ENCODE measurements at places on chromosomes 5 and 9.

- no peak for DNase-seq
These were observed 174.2 kb downstream of the OXCT1 start for GRCh38 chr5:41695920-41696582.

DNA sequence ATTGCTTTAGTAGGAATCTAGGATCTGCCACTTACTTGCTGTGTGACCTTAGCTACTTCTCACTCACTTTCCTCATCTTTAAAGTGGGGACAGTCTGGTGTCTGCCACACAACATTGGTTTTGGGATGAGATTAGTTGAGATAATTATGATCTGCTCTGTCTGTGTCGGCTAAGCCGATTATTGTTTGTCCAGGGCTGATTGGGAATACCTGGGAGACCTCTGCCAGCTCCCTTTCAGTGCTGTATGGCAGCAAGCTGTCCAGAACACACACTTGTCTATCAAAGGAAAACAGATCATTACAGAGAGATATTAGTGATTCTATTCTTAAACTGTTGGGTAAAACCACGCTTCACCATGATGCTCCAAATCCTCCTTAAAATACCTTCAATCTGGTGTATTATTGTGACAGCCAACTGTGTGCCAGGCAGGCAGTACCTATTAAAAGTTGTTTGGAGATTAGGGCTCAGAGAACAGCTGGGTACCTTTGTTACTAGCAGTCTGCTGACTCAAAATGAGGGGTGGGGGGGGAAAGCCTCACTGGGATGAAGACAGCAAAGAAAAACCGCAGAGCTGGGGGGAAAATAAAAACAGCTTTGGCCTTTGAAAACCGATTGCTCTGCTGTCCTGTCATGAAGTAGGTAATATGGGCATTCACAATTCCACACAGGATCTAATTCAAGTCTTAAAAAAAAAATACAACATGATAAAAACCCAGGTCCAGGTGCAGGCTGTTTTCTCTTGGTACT is 458.4 kb upstream of the C9orf72 start:
- no peak for DNase-seq

DNA sequence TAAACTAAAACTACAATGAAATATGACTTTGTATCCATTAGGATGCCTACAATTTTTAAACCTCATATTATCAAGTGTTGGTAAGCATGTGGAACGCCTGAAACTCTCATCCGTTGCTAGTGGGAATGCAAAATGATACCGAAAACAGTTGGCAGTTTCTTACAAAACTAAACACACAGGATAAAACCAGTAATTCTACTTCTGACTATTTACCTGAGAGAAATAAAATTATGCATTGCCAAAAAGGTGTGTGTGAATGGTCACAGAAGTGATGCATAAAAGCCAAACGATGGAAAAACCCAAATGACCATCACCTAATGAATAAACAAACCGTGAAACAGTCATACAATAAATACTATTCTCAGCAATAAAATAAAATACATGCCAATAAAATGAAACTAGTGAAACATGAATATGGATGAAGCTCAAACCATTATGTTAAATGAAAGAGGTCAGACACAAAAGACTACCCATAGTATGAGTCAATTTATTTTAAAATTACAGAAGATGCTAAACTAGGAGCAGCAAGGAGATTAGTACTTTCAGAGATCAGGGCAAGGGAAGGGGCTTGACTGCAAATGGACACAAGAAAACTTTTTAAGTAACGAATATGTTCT is 13.4 kb downstream of the AUH start:
- DNase-seq = no peak

DNA sequence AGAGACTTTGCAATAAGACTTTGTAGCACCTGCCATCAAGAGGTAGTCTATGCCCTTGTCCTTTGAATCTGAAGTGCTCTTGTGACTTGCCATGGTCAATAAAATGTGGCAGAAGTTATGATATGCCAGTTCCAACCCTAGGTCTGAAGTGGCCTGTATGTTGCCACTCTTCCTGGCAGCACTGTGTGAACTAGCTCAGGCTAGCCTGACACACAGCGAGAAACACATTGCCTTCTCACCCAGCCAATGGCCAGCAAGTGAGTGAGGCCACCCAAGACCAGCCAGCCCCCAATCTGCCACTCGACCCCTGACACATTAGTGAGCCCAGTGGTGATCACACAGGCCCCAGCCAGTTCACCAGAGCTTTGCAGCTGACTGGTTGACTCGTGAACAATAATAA is 52.7 kb upstream of the OSMR start:
- DNase-seq = no peak

DNA sequence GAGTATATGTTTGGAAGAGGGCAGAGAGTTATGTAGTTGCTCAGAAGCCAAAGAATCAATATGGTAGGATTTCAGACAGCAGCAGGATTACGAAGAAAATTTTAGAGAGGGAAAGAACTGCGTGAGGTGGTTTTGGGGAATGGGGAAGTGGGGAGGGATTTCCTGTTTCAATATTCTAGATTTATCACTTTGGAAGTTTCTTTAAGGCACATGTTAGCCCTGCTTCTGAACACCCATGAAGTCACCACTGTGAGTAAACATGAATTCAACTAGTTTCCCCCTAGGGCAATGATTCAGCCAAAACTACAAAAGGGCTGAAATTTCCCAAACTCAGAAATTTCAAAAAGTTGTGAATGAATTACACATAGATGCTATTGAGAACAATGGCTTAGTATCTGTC is 132.2 kb downstream of the EBF1 start:
- DNase-seq = no peak
